ENCODE measurements at places on chromosomes 6 and 20.

- no peak for DNase-seq
Measured at GRCh38 chr6:53796451-53796780, 1.6 kb downstream of the LRRC1 start.

GRCh38 chr6:162443101-162443500 is 284.5 kb downstream of the PRKN start:
- no peak for DNase-seq

DNA sequence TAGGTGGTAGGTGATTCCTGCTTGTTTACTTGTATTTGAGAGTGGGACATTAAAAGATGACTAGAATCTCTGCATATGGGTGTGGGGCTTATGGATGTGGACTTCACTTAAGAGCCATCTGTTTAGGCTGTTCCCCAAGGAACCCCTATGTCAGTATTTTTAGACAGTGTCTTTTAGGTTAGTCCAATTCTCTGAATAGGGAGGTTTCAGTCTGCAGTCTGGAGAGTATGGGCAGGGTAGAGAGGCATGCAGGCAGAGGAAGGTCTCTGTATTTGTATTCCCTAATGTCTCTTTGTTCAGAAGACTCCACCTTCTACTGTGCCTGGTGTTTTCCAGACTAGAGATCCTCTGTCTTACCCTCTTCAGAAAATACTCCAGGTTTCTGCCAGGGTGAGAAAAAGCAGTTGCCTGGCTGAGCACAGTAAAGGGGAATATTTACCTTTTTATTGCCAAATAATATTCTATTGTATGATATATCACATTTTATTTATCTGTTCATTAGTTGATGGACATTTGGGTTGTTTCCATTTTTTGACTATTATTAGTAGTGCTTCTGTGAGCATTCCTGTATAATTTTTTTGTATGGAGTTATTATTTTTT is 19.1 kb downstream of the SLX4IP start:
- no peak for DNase-seq

- DNase-seq, result no peak
Measured at GRCh38 chr6:111788379-111789276, 84.6 kb downstream of the FYN start.

DNA sequence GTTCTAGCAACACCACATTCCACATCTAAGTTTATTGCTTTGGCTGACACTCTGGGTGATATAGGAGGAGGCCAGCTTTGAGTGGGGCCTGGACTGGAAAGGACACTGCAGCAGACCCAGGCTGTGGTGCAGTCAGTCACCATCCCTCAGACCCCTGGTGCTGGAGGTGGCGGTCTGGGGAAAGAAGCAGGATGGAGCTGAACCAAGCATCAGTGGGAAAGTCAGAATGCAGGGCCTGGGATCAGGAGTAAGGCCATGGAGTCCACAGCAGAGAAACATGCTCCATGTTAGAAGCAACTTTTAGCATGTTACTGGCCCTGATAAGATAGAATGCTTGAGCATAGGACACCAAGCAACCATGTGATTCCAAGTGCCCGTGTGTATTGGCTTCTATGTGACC is 5.9 kb downstream of the HLA-A start:
- DNase-seq, result no peak

GRCh38 chr6:100455230-100456124 is 9.2 kb downstream of the SIM1 start:
- no peak for DNase-seq

GRCh38 chr20:30484749-30485070 is 772.8 kb upstream of the DEFB115 start:
- DNase-seq, result no peak

GRCh38 chr6:31836474-31837368 is 9.2 kb downstream of the HSPA1B start:
- peak; percentile 41 for DNase-seq

- peak; percentile 10 for DNase-seq
Measured at GRCh38 chr6:91166271-91167046, 579.6 kb upstream of the MAP3K7 start.

GRCh38 chr6:144087789-144088426 is 7.5 kb downstream of the SF3B5 start:
- DNase-seq, result no peak

DNA sequence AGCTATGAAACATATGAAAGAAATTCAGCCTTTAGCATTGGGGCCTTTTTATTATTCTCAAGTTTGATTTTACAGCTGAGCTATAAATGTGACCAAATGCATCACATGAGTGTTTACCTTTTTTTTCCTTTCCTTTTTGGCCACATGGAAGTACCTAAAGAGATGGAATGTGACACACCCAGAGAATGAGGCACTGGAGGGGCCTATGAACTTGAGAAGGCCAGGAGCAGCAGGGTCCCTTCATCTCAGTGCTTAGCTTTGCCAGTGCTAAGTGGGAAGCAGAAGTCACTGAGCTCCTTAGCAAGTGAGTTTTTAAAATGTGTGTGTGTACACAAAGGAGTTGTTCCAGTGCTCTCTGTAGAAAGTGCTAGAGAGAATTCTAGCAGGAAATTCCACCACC is 44.7 kb downstream of the RREB1 start:
- DNase-seq, result no peak

DNA sequence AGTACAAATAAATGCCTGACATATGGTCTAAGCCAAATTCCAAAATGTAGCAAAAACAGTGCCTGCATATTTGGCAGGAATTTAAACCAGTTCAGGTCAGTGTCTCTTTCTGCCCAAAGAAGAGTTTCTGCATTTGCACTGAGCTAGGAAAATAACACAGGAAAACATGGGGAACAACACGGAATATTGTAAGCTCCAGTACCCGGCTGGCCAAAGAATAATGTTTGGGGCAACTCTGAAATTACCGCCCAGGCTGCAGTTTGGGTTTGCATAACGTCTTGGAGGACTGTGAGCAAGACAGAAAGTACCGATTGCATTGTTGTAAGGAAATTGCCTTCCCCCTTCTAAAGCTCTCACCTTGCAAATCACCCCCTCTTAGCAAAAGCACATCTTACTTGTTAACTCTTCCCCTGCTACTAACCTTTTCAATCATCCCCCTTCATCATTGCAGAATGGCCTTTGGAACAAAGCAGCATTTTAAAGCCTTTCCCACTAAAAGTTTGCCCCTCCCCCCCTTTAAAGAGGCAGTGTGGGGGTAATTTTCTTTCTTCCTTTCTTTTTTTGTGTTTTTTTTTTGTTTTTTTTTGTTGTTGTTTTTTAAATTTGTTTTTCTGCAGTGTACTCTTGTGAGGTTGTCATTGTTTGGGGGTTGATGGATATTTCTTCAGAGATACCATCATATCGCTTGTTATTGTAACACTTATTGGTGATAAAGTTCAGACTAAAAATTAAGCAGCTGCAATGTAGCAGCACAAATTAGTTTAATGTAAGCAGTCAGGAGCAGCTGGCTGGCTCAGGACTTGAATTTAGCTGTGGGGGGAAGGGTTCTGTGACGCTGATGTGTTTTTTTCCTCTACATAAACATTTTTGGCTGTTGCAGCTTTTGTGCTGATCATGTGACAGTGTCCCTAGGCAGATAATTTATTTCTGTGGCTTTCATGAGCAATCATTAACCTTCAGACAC is 100.0 kb upstream of the CITED2 start:
- DNase-seq, result peak; percentile 38

- no peak for DNase-seq
Measured at GRCh38 chr6:135919026-135919425, 67.5 kb downstream of the PDE7B start.

- peak; percentile 17 for DNase-seq
Measured at GRCh38 chr6:7697432-7697819, 28.5 kb upstream of the BMP6 start.

DNA sequence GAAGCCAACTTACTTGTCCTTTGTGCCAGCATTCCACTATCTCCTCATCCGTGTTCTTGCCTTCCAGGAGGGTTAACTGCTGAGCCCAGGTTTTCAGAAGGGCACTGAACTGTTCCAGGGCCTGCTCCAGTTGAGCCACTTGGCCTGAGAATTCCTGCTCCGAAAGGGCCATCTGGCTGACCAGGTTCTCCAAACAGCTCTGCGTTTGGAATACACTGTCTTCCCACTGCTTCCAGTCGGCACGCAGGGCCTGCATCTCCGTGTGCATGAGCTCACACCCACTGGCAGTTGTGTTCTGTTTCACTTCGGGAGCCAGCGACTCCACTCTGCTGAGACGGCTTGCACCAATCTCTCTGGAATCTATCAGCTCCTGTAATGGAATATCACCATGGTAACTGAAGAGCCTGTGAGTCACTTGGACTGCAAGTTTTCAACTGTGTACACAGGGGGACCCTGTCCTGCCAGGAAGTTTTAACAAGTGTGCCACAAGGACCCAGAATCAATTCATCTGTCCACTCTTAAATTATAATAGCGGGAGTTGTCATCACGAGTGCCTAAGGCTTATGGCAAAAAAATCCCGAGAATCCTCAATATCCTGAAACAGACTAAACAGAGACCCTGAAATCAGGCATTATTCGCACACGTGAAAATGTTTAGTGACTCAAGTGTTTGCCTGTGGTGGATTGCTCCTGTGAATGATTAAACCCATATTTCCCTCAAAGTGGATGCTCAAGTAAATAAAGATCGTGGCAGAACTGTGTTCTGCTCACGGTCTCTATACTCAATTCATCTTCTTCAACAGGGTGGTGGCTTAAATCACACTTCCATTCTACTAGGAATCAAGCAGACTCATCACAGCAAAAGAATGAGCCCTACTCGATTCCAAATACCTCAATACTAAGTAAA is 255.9 kb downstream of the SYNE1 start:
- peak; percentile 97 for DNase-seq

DNA sequence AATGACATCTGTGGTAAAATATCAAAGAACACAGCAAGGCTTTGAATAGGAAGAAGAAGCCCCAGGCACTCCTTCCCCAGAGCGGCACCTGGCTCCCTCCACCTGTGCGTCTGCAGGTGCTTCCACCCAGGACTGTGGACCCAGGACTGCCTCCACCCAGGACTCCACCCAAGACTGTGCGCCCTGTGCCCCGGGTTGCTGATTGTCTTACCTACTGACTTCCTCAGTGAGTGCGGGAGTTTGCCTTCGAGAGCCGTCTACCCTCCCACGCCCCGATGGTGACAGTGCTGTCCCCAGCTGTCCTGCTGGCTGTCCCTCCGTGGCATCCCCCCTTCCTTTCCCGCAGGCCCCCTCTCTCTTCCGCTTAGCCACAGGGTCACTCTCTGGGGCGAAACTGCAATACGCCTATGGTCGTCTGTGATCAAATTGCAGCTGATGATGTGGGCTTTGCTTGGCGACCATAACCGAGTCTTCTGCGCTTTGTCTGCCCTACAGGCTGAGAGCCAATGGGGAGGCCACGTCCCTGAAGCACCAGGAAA is 52.1 kb downstream of the IRF4 start:
- DNase-seq, result no peak

DNA sequence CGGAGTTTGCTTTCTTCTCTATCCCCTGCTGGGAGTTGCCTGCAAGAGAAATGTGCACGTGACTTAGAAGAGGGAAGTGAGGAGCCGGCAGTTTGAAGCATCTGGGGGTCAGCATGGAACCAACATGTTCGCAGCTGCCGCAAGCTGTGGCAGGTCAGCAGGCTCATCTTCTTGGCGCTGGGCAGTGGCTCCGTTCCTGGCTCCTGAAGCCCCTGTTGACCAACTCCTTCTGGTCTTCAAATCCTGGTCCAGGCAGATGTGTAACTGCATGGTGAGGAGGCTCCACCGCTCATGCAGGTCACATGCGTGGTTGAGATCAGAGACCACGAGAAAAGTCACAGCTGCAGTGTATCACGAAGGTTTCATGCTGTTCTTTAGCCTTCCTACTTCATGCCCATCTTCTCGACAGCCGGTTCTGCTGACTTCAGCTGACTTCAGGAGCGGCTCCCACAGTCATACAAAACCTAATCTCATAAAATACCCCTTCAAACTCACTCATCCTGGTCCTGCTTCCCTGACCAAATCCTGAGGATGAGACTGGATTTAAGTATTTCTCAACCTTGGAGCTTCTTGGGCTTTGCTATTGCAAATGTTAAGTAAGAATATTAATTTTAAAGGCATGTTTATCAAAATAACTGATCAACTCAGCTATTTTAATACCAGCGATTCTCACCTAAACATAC is 44.9 kb upstream of the BCAS1 start:
- DNase-seq, result no peak

DNA sequence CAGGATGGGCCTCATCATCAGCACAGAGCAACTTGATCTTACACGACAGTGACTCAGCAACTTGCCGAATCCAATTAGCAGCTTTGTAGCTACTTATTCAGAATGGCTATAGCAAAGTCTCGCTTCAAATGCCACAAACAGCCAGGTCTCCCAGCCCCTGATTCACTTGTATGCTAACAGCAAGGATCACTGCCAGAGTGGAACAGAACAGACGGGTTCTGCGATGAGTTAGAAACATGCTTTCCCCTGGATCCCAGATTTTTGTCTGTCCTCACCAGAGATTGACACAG is 254.4 kb downstream of the NRN1 start:
- peak; percentile 83 for DNase-seq

DNA sequence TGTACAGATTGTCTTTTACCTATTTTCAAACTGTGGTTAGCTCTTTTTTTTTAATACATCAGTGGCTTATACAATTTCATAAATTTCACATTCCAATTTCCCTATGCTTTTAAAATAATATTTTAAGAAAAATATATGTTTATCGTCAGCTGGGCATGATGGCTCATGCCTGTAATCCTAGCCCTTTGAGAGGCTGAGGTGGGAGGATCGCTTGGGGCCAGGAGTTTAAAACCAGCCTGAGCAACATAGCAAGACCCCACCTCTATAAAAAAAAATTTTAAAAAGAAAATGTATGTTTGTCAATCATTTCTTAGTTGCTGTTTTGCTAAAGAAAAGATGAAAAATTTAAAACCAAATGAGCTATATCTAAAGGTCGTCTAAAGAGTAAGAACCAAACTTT is 3.4 kb downstream of the GJA1 start:
- DNase-seq, result no peak

- peak; percentile 52 for DNase-seq
Measured at GRCh38 chr6:32700391-32701040, 34.1 kb upstream of the HLA-DQB1 start.

DNA sequence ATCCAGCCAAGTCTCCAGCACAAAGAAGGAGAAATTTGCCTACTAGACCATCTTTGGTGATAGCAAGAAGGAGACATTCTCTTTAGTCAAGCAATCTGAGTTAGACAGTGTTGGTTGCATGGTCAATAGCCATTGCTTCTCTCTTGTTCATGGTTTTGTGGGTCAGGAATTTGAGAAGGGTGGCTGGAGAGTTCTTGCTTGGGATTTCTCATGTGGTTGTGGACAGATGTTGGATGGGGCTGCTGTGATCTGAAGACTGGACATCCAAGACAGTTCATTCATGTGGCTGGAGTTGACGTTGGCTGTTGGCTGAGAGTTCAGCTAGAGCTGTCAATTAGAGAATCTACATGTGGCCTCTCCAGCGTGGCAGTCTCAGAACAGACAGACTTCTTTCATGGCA is 322.3 kb upstream of the PRDM1 start:
- DNase-seq, result no peak

- DNase-seq, result no peak
Measured at GRCh38 chr20:36613974-36614373, 8.4 kb downstream of the RAB5IF start.

GRCh38 chr6:30834646-30835045 is 49.7 kb upstream of the DDR1 start:
- DNase-seq, result peak; percentile 30

DNA sequence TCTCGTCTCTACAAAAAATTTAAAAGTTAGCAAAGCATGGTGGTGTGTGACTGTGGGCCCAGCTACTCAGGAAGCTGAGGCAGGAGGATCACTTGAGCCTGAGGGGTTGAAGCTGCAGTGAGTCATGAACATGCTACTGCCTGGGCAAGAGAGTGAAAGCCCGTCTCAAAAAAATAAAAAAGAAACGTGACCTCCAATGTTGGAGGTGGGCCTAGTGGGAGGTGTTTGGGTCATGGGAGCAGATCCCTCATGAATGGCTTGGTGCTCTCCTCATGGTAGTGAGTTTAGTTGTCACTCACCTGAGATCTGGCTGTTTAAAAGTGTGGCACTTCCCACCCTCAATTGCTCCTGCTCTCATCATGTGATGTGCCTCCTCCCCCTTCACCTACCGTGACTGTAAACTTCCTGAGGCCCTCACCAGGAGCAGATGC is 24.3 kb downstream of the RBL1 start:
- peak; percentile 31 for DNase-seq

Data from fibroblast of skin of back (primary cell).